ENCODE measurements at places on chromosomes 2 and 18. TPM values are rescaled to one million over a fixed set of nuclear protein-coding genes. Genes with fewer than 3 reads are reported as not detected.

Gene TTC39C
- total RNA-seq: 7.6 TPM

Gene REG3G
- not detected for total RNA-seq

DNA sequence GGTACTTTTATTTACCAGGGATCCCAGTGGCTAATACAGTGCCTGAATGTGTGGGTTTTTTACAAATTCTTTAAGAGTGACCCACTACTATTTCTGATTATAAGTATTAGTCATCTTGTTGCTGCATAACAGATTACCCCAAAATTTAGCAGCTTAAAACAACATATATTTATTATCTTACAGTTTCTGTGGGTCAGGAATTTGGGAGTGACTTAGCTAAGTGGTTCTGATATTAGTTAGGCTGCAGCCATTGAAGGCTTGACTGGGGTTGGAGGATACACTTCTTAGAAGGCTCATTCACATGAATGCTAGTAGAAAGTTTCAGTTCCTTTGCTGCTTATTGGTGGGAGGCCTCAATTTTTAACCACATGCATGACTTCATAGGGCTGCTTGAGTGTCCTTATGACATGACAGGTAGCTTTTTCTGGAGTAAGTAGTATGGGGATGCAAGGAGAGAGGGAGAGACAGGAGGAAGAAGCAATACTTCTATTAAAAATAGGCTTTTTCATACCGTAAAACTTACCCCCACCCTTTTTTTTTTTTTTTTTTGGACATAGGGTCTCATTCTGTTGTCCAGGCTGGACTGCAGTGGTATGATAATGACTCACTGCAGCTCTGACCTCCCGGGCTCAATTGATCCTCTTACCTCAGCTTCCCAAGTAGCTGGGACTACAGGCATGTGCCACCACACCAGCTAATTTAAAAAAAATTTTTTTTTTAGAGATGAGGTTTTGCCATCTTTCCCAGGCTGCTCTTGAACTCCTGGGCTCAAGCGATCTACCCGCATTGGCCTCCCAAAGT, 13.3 kb upstream of the POLE4 start:
- DNase-seq: no peak

Gene ADCYAP1
- total RNA-seq: 0.42 TPM

DNA sequence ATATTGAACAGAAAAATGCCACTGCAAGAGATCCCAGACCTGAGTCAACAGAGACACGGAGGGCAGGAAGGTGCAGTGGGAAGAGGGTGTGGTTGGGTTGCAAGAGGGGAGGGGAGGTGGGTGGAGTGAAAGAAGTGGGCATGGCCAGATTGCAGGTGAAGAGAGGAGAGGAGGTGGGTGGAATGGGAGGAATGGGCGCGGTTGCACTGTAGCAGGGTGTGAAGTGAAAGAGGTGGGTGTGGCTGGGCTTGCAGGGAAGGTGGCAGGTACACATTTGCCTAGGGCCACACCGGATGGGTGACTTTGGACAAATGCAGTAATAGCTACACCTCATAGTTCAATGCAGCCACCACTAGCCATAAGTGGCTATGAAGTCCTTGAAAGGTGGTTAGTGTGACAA, 71.1 kb downstream of the DOCK10 start:
- DNase-seq: no peak

GRCh38 chr18:5571666-5572065, 27.9 kb upstream of the EPB41L3 start:
- no peak for DNase-seq
